ENCODE measurements at places on chromosomes 16 and 17. TPM values are rescaled to one million over a fixed set of nuclear protein-coding genes. Genes with fewer than 3 reads are reported as not detected.

DNA sequence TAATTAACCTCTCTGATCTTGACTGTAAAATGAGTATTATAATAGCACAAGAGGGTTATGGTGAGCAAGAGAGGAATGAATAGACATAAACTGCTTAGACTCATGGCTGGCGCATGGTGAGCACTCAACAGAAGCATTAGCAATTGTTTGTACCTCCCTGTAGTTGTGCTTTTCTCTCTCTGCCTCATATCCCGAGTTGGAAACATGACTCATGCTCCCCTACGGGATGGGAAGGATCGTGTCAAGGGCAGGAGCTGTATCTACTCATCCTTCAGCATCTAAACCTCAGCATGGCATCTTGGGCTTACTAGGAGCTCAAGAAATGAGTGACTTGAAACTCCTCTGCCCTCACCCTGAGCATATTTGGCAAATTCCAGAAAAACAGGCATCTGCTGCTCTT is 299.6 kb downstream of the MAP2K4 start:
- no peak overlapping the region for H3K27ac ChIP-seq
- no peak overlapping the region for H3K4me3 ChIP-seq
- H3K27me3 ChIP-seq: no peaks in the 10 kb centered on the region

GRCh38 chr16:73053364-73054124 is 5.6 kb upstream of the ZFHX3 start:
- H3K27me3 ChIP-seq: peaks cover 10% of the 10 kb centered on the region
- H3K27ac ChIP-seq: no peak overlapping the region
- no peak for DNase-seq
- no peaks in the 10 kb centered on the region for H3K4me1 ChIP-seq

- no peaks in the 10 kb centered on the region for H3K36me3 ChIP-seq
- no peak overlapping the region for H3K4me3 ChIP-seq
- H3K27me3 ChIP-seq: no peaks in the 10 kb centered on the region
- no peak for DNase-seq
Measured at GRCh38 chr16:31397096-31397660, 4.0 kb downstream of the ITGAD start.

GRCh38 chr16:56324406-56324805 is 100.9 kb downstream of the AMFR start:
- no peaks in the 10 kb centered on the region for H3K36me3 ChIP-seq
- H3K27me3 ChIP-seq: no peaks in the 10 kb centered on the region
- no peaks in the 10 kb centered on the region for H3K4me1 ChIP-seq
- no peak overlapping the region for H3K27ac ChIP-seq
- DNase-seq: no peak

DNA sequence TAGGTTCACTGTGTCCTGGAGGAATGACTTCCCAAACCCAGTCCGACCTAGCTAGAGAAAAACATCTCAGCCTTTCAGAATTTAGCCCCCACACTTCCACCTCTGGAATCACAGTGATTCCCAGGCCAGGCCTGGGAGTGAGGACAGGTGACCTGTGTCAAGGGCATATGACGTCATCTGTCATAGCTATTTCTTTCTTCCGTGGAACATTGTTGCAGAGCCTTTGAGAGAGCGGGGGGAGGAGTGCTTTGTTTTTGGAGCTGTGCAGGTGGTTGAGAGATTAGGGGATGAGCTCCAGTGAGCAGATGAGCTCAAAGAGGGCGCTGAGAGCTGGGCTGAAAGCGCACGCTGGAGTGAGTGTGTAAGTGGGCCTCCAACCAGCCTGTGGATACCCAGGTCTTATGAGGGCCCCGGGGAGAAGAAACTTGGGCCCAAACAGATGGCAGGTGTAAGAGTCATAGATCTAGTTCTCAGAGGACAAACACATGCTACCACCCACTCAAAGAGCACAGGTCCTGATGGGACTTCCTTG is 344.8 kb downstream of the SNX29 start:
- H3K4me1 ChIP-seq: peaks cover 7% of the 10 kb centered on the region
- no peaks in the 10 kb centered on the region for H3K36me3 ChIP-seq
- H3K27ac ChIP-seq: no peak overlapping the region

DNA sequence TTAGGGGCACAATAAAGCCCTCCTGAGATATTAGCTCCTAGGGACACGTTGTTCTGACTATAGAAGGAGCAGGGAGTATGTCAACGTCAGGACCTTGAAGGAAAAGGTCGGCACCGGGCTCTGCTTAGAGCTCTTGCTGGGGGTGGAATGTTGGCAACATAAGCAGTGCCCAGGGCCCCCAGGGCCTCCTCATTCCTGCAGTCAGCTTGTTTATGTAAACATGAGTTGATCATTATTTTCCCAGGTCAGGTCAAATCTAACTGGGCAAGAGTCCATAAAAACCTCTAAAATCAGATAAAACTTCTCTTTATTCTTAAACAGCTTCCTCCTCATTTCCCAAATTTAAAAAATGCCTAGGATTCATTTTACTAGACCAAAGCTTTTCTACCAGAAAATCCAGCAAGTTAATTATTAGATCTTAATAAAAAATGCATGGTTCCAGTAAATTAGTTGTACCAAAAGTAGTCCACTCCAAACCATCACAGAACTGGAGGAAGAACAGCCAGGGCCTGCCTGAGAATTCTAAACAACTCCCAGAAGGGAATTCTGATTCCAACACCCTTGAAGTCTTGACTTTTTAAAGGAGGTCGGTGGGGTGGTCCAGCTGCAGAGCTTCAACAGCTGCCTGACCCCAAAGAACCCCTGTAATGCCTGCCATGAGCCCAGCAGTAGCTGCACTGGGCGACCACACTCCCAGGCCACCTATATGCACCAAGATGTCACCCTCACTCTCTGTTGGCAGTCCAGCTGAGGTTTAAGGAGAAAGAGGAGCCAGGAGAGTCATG is 54.3 kb downstream of the AMFR start:
- peaks cover 12% of the 10 kb centered on the region for H3K4me1 ChIP-seq
- H3K27me3 ChIP-seq: no peaks in the 10 kb centered on the region
- H3K36me3 ChIP-seq: peaks cover 29% of the 10 kb centered on the region
- DNase-seq: no peak

GRCh38 chr17:47810200-47810821 is 11.3 kb downstream of the OSBPL7 start:
- no peak overlapping the region for H3K4me3 ChIP-seq
- H3K27ac ChIP-seq: no peak overlapping the region
- no peaks in the 10 kb centered on the region for H3K27me3 ChIP-seq
- no peaks in the 10 kb centered on the region for H3K4me1 ChIP-seq

- no peaks in the 10 kb centered on the region for H3K27me3 ChIP-seq
- no peak overlapping the region for H3K27ac ChIP-seq
- H3K4me3 ChIP-seq: no peak overlapping the region
Measured at GRCh38 chr16:65062736-65063583, 58.9 kb downstream of the CDH11 start.

DNA sequence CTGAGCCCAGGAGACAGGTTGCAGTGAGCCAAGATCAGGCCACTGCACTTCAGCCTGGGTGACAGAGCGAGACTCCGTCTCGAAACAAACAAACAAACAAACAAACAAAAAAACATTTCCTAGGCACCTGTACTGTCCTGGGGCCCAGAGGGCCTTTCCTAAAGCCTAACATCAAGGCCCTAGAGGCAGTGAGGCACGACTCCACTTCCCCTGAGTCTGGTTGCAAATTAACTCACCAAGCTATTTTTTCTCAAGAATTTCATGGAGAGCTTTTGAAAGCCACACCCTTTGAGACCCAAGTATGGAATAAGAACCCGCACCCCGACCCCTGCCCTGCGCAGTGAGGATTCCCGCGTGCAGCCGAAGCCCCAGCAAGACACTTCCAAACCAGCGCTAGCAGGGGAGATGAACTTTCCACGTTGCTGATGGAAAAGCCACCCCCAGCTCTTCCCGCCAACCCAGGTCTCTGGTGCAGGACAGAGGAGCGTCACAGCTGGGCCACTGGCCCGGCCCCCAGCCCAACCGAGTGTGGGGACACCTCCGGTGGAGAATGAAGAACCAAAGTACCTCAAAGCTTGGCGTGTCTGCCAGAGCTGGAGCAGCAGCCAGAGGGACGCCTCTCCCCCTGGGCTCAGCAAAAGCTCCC is 1.2 kb downstream of the CHST5 start:
- H3K27me3 ChIP-seq: no peaks in the 10 kb centered on the region
- no peaks in the 10 kb centered on the region for H3K4me1 ChIP-seq
- no peak overlapping the region for H3K4me3 ChIP-seq

- DNase-seq: no peak
- no peak overlapping the region for H3K4me3 ChIP-seq
Measured at GRCh38 chr17:79654960-79655382, 44.1 kb upstream of the RBFOX3 start.

DNA sequence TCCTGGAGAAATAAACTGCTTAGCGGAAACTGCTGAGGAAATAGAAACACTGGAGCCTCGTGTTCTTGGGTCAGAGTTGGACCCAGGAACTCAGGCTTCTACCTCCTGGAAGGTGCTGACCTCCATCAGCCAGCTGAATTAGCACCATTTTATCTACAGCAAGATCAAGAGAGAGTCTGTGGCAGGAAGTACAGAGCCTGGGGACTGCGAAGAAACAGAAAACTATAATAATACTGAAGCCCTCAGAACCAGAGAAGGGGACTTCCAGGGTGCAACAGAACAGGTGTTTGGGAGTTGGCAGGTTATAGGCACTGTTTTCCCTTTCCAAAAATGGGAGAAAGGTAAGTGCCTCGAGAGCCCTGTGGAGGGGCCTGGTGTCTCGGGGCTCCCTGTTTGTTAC is 379.7 kb downstream of the CA10 start:
- no peak overlapping the region for H3K4me3 ChIP-seq
- H3K27ac ChIP-seq: no peak overlapping the region
- no peaks in the 10 kb centered on the region for H3K4me1 ChIP-seq
- no peak for DNase-seq

GRCh38 chr17:32142857-32143526 is 690 bp downstream of the RHOT1 start:
- no peak for DNase-seq
- no peaks in the 10 kb centered on the region for H3K27me3 ChIP-seq
- H3K4me1 ChIP-seq: peaks cover 47% of the 10 kb centered on the region
- no peaks in the 10 kb centered on the region for H3K36me3 ChIP-seq

- DNase-seq: no peak
- no peaks in the 10 kb centered on the region for H3K27me3 ChIP-seq
- H3K4me3 ChIP-seq: no peak overlapping the region
- H3K4me1 ChIP-seq: no peaks in the 10 kb centered on the region
Measured at GRCh38 chr16:67296420-67296819, 17.1 kb downstream of the PLEKHG4 start.

DNA sequence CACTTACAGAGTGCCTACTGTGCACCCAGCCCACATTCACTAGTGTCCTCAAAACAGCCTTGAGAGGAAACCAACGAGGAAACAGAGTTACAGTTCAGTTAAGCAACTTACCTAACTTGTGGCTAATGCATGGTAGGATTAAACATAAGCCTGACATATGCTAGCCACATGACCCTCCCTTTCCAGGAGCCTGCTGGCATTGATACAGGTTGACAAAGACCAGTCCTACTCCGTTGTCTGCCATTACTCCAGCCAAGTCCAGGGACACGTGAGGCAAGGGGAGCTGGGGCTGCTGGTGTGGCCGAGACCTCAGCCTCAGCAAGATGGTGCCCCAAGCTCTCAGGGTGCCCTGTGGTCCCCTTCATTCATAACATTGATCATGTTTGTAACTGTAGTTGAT is 37.9 kb downstream of the SNX20 start:
- H3K27me3 ChIP-seq: no peaks in the 10 kb centered on the region
- no peak overlapping the region for H3K4me3 ChIP-seq
- no peaks in the 10 kb centered on the region for H3K4me1 ChIP-seq
- no peaks in the 10 kb centered on the region for H3K36me3 ChIP-seq

DNA sequence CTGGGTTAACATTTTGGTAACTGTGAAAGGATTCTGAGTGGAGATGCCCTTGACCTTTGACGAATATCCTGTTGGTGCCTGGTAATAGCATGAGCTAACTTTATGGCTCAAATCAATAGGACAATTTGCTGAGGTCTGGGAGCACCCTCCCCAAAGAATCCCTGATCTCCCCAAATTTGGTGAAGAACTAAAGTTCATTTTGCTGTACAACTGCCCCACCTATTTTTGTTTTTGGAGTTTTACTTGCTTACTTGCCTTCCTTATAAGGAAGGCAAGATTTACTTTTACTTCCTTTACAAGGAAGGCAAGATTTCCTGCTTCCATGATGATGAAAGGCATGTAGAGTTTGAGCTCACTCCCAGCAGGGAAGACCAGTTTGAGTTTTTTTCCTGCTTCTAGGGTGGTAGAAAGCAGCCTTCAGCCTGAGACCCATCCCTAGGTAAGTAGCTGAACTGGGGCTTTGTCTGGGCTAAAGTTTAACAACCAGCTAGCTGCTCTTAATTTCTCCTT is 2.8 kb downstream of the KRTAP4-9 start:
- no peaks in the 10 kb centered on the region for H3K36me3 ChIP-seq
- H3K27me3 ChIP-seq: no peaks in the 10 kb centered on the region
- DNase-seq: no peak
- no peak overlapping the region for H3K27ac ChIP-seq
- no peaks in the 10 kb centered on the region for H3K4me1 ChIP-seq
- no peak overlapping the region for H3K4me3 ChIP-seq

DNA sequence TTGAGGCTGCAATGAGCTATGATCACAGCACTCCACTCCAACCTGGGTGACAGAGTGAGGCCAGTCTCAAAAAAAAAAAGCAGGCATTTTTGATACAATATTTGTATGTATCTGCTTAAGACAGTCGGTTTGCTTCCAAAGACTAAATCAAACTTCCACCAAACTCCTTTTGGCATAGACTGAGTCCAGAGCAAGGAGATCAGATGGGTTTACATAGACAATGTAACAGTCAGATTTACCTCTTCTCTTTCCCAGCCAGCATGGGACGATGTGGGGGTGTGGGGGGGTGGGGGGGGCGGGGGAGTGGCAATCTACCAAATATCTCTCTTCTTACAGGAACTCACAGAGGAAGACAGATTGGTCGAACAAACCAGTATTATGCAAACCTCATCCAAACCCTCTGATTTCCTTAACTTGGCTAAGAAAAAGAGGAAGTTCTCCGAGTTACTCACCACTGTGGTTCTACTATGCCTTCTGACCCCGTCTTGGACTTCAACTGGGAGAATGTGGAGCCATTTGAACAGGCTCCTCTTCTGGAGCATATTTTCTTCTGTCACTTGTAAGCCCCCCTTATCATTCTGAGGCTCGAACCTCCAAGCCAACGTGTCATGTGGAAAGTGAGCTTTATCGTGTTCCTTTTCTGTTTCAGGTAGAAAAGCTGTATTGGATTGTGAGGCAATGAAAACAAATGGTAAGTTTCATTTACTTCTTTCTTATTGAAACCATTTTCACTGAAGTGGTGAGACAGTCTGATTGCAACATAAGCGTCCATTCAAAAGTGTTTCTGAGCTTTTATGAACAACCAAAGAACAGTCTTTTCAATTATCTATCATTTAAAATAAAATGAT is at the start of gene MILR1:
Gene MILR1 (plus strand): TSS at position 451 of the 848 bp plus-strand sequence. CDS start 54 bp downstream, at position 505.
- no peak within 1 kb of the TSS for H3K27ac ChIP-seq
- H3K4me3 ChIP-seq: no peak within 1 kb of the TSS
- H3K4me1 ChIP-seq: no peaks in the 10 kb centered on the region
- no peaks in the 10 kb centered on the region for H3K36me3 ChIP-seq
- no peaks in the 10 kb centered on the region for H3K27me3 ChIP-seq

GRCh38 chr17:3659541-3660111 is 8.8 kb downstream of the TAX1BP3 start:
- H3K4me3 ChIP-seq: no peak overlapping the region
- H3K4me1 ChIP-seq: no peaks in the 10 kb centered on the region
- DNase-seq: no peak

The DPEP3 gene
- total RNA-seq: 0.91 TPM

The TM4SF5 gene
- not detected for total RNA-seq

The HSPB9 gene
- total RNA-seq: not detected

The SLFN12 gene
- 8.9 TPM for total RNA-seq

The MC1R gene
- 12.6 TPM for total RNA-seq

The SYT17 gene
- total RNA-seq: not detected

The SPATA22 gene
- total RNA-seq: not detected

The DNAI2 gene
- total RNA-seq: 6.0 TPM

The FN3K gene
- 8.1 TPM for total RNA-seq

The STAC2 gene
- total RNA-seq: not detected
